ENCODE measurements at places on chromosomes 1 and 21.

DNA sequence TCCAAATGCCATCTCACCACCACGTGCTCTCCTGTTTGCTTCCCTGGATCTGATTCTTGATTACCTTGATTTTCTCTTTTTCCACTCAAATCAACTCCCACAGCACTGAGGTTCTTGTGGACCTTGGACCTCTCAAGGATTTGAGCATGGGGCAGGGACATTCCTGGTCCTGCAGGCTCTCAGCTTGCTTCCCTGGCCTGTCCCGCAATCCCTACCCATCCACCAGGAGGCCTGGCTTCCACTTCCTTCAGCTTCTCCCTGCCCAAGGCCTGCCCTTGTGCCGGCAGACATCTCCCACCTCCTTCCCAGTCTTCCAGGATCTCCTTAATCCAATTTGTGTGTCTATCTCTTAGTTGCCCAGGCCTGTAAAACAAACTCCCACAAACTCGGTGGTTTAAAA is 21.6 kb downstream of the PLA2G2A start:
- no peak for DNase-seq

DNA sequence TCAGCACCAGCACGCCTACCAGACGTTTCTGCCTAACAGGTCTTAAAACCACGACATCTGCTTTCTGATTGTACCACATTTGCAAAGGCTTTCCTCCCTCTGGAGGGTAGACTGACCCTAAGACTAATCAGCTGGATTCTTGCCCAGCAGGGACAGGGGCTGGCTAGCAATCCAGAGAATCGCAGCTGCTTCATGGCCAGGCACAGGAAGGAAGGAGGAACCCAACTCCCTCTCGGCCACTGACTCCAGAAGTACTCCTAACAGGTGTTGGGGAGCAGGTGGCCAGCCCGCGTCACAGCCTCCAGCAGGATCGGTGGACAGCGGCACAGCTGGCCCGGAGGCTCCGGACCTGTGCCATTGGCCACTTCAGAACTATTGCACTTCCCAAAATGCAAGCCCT is 180.8 kb downstream of the NPHP4 start:
- no peak for DNase-seq

DNA sequence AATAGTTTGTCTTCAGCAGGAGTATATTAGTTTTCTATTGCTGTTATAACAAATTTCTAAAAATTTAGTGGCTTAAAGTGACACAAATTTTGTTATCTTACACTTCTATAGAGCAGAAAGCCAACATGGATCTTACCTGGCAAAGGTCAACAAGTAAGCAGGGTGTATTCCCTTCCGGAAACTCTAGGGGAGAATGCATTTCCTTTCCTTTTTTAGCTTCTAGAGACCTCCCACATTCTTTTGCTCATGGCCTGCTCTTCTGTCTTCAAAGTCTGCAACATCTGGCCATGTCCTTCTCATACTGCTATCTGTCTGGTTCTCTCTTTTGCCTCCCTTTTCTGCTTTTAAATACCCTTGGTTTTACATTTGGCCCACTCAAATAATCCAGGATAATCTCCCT is 242.6 kb downstream of the ZNF648 start:
- no peak for DNase-seq

GRCh38 chr1:229940684-229941083 is 126.4 kb upstream of the GALNT2 start:
- no peak for DNase-seq

GRCh38 chr1:28236656-28237322 is 865 bp downstream of the ATP5IF1 start:
- no peak for DNase-seq

DNA sequence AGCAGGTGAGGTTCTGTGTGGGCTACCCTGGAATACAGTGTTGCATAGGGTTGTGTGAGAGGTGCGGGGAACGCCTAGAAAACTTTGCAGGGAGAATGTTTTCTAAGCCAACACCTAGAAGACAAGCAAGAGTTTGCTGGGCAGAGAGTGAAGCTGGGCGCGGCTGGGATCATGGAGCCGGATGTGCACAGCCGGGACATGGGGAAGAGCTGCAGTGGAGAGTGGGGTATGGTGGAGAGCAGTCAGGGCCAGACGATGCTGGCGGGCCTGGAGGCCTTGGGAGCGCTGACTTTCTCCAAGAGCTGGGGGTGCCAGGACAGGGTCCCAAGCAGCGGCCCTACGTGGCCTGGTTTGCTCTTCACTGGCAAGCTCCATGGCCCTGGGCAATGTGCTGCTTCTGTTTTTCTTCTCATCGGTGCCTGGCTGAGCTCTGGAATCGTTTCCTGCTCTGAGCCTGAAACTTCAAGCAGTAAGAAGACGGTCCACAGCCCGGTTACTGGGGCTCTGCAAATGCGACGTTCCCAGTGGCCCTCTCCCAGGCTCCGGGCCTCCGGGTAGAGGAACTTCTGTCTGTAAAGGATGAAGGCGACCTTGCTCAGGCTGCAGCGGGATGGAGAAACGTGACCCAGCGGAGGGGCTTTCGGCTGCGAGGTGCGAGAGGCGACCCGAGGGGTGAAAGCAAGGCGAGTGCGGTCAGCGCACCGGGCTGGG is 51.9 kb upstream of the CD34 start:
- DNase-seq, result no peak

DNA sequence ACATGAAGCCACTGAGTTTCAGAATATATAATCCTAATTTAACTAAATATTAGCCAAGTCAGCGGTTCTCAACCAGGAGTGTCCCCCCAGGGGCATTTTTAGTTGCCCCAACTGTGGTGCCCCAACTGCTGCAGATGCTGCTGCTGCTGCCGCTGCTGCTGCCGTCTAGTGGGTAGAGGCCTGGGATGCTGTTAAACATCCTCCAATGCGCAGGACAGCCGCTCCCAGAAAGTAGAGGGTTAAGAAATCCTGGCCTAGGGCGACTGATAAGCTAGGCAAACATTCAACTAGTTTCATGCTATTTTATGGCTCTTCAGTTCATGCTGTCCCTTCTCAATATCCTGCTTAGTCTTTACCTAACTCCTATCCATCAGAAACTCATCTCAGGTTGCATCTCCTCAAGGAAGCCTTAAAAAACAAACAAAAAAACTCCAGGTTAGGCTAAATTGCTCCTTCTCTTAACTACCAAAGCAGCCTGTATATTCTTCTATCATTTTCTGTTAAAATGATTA is 9.9 kb upstream of the DCAF6 start:
- no peak for DNase-seq

GRCh38 chr1:183597656-183598347 is 7.5 kb upstream of the NCF2 start:
- DNase-seq, result no peak

- DNase-seq, result no peak
These were observed 147.1 kb downstream of the ASTN1 start for GRCh38 chr1:177017287-177017852.

- DNase-seq, result no peak
These were observed 61.0 kb downstream of the SMYD2 start for GRCh38 chr1:214341932-214342331.

- DNase-seq, result no peak
These were observed 109.3 kb downstream of the GALNT2 start for GRCh38 chr1:230176326-230176725.

- DNase-seq, result no peak
These were observed 37.6 kb downstream of the PDE4B start for GRCh38 chr1:65830306-65830705.

- DNase-seq, result no peak
These were observed 181.4 kb upstream of the B3GALT2 start for GRCh38 chr1:193367863-193368262.

- no peak for DNase-seq
These were observed 32.1 kb downstream of the LAMC2 start for GRCh38 chr1:183218027-183218618.

DNA sequence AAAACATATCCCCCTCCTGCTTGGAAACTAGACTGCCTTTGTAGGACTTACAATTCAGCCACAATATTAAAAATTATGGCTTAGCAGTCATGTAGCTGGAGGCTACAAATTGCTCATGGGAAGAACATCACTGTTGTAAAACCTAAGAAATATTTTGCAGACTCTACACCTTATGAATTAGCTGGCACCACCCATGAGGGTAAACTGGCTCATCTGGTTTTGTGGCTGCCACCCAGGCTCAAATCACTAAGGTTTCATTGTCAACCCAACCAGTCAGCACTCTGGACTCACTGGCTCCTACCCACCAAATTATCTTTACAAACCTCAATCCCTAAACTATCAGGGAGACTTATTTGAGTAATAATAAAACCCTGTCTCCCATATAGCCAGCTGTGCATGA is 100.7 kb upstream of the OLFM3 start:
- no peak for DNase-seq

GRCh38 chr1:1305300-1306069 is 2.2 kb downstream of the ACAP3 start:
- no peak for DNase-seq

DNA sequence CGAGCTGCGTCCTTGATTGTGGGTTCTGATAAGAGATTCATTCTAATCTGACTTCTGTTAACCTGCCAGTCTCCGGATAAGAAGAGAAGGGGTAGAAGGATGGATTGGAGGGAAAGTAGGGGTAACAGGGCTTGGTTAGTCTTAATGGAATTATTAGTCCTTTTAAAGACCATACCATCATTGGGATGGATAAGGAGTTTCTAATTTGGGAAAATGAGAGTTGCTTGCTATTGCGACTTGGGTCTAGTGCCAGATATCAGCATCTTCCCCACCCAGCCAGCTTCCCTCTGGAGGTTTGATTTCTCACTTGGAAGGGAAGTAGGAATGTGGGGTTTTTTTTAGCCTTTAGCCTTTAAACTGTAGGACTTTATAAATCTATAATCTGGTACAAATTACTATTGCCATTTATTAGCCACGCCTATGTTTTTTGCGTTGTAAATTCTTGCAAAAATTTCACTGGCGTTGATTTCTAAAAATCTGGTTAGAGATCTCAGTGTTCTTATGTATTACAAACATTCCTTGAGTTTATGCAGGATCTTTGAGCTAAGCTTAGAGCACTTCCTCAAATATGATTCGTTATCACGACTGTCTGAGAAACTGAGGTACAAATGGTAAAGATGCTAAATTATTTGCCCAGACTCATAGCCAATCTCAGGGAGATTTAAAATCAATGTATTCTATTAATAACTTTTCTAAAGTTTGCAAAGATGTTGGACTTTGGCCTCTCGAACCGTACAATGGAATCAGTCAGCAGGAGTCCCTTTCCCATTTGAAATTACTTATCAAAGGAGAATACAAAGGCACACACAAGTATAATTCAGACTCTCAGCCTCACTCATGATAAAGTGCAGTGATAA is 1.3 kb downstream of the FAM20B start:
- no peak for DNase-seq

DNA sequence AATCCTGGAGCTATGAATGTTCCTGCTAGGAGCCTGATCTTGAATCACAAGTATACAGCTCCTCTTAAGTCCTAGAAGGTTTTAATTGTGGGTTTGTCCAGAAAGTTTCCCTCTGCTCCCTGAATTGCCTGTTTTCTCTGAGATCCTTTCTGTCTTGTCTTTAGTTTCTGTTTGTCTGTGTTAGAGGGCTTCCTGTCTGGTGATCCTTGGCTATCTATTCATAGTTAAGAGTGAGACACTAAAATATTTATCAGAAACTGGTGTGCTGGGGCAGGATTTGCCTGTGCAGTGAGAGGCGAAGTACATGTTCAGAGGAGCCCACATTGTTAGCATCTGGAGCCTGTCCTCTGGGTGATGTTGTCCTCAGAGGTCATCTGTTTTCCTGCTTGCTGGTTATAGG is 45.4 kb downstream of the ETS2 start:
- DNase-seq, result no peak

- DNase-seq, result no peak
These were observed 177.7 kb downstream of the KIF26B start for GRCh38 chr1:245332513-245332912.

DNA sequence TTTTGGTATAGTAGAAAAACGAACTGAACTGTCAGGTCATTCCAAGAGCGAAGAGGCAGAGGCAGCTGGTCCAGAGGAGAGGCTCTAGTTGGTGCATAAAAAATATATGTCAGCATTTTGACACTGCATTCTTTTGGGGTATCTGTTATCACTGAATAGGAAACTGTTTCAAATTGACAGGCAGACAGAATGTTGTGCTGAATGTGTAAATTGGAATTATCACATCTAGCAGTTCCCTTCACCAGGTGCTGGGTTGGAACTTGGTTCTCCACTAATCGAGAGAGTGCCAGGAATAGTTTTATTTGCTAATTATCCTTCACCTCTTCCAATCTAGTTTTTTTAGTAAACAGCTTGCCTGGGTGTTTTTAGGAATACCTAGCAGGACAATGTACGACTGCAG is 52.2 kb downstream of the ADGRL2 start:
- no peak for DNase-seq

- no peak for DNase-seq
These were observed 13.7 kb downstream of the SPRTN start for GRCh38 chr1:231351816-231352215.

- DNase-seq, result no peak
These were observed 300.6 kb downstream of the TM2D1 start for GRCh38 chr1:61424382-61424781.

DNA sequence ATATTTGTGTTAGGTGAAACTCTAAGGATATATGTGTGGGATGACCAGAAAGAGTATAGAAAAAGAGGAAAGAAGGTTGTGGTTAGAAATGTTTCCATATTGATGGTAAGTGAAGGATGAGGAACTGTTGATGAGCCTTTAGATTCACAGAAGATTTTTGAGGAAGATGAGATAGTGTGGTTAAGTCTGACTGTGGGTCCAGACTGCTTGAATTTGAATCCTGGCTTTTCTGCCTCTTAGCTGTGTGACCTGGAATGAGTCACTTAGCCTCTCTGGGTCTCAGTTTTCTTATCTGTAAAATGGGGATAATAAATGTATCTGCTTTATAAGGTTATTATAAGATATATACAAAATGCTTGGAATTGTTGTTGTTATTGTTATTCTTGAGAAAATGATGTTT is 27.5 kb downstream of the RGL1 start:
- no peak for DNase-seq

- no peak for DNase-seq
These were observed 284.5 kb upstream of the PLXNA2 start for GRCh38 chr1:208528578-208529240.

DNA sequence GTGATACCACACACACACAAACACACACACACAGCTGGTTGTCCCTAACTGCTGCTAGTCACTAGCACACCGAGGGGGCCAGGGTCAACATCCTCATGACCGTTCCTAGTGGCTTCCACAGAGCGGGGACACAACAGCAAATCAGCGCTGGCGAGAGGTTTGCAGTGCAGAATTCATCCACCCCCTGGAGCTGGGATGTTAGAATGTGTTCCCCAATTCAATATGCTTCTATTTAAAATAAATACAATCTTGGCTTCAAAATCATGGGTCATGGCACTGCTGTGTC is 16.2 kb upstream of the C2CD2 start:
- DNase-seq, result no peak

DNA sequence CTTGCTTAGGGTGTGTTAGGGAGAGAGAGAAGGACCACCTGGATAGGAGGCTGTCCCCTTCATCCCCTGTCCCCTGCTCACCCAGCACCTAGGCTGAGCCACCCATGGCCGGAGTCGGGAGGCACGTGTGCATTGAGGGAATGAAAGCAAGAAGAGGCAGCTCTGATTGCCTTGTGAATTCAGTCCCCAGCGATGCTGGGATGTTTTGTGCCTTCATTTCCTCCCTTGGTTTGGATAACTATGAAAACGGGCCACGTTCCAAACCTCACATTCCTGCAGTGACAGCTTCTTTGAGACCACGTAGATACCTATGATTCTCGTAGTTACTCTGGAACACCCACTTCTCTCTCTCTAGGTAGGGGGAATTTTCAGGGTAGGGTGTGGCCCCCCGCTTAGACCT is 67.1 kb downstream of the MAN1C1 start:
- DNase-seq, result no peak

- no peak for DNase-seq
These were observed at the start of gene TMCO4 for GRCh38 chr1:19799230-19800075. Gene TMCO4, minus strand, starts transcription at chr1:19799916. Its CDS starts 19,158 bp downstream, at chr1:19780758.

- no peak for DNase-seq
These were observed 153.6 kb downstream of the FAM78B start for GRCh38 chr1:166013232-166013631.
